NCI-H446 (cell line): ENCODE measurements at places on chromosomes 11 and 22.

- DNase-seq, result no peak
These were observed 9.4 kb downstream of the TRIM29 start for GRCh38 chr11:120128392-120129119.

DNA sequence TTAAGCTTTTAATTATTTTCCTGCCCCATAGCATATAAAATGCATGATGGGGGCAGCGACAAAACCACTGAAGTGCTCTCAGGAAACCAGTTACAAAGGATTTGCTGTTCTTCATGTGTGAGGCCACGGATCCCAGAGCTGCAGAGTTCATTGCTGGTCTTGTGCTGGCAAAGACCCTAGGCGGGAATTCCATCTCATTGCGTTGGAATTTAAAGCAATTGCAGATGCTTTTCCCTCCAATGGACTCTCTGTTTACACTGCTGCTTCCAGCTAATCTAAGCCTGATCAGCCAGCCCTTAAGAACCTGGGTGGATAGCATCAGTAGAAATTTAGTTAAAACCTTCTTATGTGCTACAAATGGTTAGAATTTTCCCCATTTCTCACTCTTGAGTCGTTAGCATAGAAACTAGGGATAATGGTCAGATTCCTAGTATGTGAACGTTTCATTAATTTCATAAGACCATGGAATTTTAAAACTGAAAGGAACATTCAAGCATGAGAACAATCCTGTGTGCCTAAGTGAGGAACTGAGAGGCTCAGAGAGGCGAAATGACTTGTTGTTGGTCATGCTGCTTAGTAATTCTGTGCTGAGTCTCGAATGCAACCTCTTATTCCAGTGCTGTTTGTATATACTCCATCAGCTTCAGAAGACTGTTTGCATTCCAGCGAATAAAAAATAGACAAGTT lies 36.1 kb upstream of the ADSL start:
- no peak for DNase-seq

- DNase-seq, result no peak
These were observed 736.5 kb downstream of the DLG2 start for GRCh38 chr11:84890676-84891075.

DNA sequence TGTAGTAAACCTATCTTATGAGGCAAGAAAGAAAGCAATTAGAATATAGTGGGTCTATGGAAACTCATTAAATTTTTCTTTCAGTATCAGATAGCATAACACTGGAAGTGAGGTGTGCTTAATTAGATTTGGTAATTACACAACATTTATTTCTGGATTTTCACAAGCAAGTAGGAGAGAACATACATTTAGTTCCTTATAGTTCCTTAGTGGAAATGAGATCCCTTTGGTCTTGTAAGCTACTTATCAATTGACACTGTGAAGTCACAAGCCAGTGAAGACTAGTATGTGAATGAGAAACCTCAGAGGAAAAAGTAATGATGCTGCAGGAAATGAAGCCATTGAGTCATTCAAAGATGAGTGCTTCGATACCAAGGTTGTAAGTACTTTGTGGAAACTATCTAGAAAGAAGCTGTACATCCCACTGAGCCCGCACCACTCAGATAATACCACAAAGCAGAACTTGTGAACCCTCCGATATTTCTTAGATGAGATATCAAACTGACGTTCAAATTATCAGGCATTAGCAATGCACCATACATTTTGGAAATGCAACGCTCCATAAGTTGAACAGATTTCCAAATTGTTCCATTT lies 53.5 kb downstream of the ENTHD1 start:
- DNase-seq, result no peak

DNA sequence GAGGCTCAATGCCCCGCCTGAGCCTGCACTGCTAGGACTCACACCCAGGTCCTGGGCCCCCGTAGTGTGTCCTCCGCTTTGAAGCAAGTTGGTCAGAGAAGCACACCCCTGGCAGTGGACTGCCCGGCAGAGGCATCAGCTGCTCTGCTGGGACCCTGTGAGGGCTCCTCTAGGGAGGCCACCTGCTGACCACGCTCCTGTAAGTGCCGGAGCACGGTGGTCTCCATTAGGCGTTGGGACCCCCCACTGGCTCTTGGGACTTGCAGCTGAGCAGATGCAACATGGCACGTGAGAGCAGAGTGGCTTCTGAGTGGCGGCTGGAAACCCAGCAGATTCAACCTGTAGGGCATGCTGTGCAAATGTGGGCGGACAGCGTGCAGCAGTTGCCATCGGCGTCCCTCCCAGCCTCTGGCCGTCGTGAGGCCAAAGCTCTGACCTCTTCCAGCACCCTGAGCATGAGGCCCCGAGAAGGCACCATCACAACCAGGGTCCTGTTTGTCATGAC lies 16.9 kb downstream of the MRGPRG start:
- DNase-seq, result no peak

- DNase-seq, result no peak
These were observed 18.9 kb downstream of the TSPAN32 start for GRCh38 chr11:2320568-2321310.

DNA sequence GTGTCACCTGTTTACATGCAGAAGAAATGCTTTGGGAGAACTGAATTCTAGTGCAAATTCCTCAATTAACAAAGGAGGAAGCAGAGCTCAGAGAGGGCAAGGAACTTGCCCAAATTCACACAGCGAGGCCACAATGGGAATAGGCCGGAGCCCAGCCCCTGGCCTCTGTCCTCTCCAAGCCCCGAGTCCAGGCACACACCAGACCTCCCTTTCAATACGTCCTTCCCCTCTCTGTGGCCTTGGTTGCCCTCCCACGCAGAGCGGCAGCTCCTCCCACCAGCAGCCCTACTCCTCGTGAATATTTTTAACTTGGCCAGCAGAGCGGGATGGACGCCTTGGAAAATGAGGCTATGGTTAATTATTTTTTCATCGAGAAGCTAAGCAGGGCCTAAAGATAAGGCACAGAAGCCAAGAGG lies 1.6 kb upstream of the CARD10 start:
- no peak for DNase-seq

GRCh38 chr22:49897015-49897684 lies 21.1 kb downstream of the ALG12 start:
- DNase-seq, result no peak

GRCh38 chr11:13907678-13908077 lies 54.8 kb upstream of the SPON1 start:
- DNase-seq, result no peak

DNA sequence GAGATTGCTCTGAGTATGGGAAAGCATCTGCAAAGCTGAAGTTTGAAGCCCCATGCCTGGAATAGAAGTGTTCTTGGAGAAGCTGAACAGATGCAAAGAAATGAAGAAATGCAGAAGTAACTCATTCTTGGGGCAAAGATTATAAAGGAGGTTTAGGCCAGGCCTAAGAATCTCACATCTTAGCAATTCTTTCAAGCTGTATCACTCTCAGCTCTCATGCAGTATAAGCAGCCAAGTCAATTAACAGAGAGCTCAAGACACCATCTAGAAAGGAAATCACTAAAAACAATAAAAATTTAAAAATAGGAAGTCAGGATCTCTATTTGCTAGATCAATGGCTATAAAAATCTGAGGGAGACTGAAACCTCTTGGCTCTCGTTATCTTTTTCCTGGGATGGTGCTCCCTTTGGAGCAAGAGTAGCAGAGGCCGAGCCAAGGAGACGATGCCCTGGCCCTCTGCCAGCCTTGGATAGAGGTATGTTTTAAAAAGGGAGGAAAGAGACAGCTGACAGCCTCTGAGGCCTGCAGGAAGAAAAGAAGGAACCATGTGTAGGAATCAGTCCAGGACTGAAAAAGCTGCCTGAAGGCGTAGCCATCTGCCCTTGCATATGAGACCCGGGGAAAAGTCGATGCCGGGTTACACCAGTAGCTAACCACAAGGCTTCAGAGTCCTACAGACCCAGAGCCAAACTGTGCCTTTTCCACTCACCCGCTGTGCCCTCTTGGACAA lies 229.8 kb downstream of the BLID start:
- no peak for DNase-seq

- DNase-seq, result no peak
These were observed 4.2 kb upstream of the TFIP11 start for GRCh38 chr22:26516503-26516902.

- DNase-seq, result no peak
These were observed 101.2 kb downstream of the CEP164 start for GRCh38 chr11:117428856-117429229.

GRCh38 chr11:10192036-10192435 lies 102.0 kb downstream of the SBF2 start:
- DNase-seq, result no peak

- DNase-seq, result peak; percentile 92
These were observed 32.6 kb downstream of the PRCP start for GRCh38 chr11:82867495-82868082.

DNA sequence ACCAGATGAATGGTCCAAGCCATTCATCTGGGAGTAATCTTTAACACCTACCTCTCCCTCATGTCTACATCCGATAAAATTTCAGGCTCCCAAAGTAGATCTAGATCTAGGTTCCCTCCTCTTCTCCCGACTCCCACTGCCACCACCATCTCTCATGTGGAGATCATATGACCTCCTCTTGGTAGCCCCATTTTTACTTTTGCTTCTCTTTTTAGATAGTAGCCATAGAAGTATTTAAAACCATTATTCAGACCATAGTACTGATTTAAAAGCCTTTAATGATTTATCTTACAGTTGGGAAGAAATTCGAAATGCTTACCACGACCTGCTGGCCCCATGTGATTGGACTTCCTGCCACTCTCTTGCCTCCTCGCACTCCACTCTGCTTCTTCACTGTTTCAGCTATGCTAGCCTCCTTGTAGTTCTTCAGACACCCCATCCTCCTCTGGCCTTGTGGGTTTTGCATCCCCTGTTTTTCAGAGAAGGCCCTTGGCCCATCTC lies 98.5 kb downstream of the RASSF10 start:
- no peak for DNase-seq

- no peak for DNase-seq
These were observed 63.8 kb upstream of the PRSS23 start for GRCh38 chr11:86736291-86737143.

GRCh38 chr22:37400719-37401118 lies 26.6 kb downstream of the ELFN2 start:
- no peak for DNase-seq

- no peak for DNase-seq
These were observed 7.7 kb upstream of the PANX1 start for GRCh38 chr11:94120946-94121345.

- no peak for DNase-seq
These were observed 752.4 kb downstream of the NELL1 start for GRCh38 chr11:21421711-21422329.

GRCh38 chr22:30880181-30880601 lies 88.4 kb downstream of the MORC2 start:
- DNase-seq, result no peak

DNA sequence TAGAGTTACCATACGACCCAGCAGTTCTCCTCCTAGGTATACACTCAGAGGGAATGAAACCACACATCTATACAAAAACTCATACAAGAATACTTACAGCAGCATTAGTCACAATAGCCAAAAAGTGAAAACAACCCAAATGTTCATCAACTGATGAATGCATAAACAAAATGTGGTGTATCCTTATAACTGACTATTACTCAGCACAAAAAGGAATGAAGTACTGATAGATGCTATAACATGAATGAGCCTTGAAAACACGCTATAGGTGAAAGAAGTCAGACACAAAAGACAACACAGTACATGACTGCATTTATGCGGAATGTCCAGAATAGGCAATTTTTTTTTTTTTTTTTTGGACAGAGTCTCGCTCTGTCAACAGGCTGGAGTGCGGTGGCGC lies 23.1 kb downstream of the NCAPD3 start:
- DNase-seq, result no peak

DNA sequence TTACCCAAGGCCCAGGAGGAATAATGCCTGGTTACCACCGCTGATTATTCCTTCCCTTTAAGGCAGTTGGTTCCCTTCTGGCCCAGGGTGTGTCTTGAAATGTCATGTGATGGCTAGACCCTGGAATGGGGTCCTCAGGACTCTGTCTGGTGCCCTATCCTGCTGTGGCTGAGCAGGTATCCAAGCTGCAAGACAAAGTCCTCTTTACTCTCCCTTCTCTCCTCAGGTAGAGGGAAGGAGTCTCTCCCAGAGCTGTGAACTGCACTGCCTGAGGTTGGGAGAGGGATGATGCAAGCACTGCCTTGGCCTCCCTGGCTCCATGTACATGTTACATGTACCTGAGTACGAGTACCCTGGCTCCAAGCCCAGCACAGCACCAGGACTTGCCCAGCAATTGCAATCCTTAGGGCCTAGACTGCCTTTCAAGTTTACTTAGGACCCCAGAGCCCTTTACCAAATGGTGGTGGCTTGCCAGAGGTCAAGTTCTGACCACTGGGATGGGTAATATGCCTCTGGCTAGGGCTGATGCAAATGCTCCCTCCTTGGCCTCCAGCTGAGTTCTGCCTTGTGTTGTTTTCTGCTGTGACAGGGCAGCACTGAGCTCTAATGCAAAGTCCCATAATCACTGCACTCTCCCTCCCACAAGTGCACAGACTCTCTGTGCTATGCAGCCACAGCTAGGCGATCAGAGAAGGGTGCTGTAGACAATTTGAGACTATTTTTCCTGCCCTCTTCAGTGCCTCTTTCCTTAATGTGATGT lies 20.7 kb upstream of the AQP11 start:
- DNase-seq, result no peak

DNA sequence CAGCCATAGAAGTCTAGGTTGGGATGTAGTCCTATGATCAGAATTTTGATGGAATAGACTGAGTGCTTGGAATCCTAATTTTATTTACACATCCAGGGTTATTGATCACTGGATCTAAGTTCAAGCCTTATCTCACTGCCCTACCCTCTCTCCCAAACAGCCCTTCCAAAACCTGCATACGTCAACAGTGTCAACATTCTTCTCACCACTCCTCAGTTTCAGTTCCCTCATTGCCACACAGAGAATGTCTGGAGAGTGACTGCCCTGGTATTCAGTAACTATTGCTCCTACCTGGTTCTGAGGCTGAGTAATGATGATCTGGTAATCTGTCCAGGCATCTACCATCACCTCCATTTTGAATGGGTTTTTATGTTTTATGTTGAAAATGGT lies 60.0 kb downstream of the GLYATL1 start:
- no peak for DNase-seq

DNA sequence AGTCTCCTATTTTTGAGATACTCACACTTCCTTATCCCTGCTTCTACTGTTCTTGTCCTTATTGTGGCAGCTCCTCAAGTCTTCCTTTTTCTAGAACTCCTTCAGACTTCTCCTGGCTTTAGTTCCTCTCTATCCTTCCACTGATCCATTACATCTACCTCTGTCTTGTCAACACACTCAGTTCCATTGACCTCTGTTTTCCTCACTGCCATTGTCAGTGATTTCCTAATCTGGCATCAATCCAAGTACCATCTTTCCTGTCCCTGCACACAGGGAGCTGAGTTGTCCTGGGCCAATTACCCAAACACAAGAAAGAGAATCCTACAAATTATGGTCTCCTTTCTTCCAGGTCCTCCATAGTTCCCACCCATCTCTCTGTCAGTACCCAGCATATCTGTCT lies 27.9 kb upstream of the RIC3 start:
- DNase-seq, result no peak

GRCh38 chr11:96798445-96798844 lies 408.6 kb downstream of the JRKL start:
- no peak for DNase-seq

- no peak for DNase-seq
These were observed at the start of gene MYOD1 for GRCh38 chr11:17719028-17719937. Gene MYOD1 (plus strand): TSS chr11:17719571. CDS start chr11:17719783, 212 bp downstream.
